ENCODE measurements at places on chromosomes 16 and 17.

DNA sequence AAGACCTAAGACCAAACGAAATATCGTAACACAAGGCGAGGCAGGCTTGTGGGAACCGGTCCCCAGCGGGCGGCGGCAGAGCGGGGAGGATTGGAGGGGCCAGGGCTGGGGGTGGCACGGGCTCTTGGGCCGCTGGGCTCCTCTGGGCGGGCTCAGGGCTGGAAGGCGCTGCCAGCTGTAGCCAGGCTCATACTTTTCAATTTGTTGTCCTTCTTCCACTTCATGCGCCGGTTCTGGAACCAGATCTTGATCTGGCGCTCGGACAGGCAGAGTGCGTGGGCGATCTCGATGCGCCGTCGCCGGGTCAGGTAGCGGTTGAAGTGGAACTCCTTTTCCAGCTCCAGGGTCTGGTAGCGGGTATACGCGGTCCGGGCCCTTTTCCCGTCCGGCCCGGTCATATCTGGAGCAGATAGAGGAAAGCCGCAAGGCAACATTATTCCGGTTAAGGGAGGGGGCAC is 1.5 kb downstream of the HOXB5 start:
- DNase-seq: no peak

DNA sequence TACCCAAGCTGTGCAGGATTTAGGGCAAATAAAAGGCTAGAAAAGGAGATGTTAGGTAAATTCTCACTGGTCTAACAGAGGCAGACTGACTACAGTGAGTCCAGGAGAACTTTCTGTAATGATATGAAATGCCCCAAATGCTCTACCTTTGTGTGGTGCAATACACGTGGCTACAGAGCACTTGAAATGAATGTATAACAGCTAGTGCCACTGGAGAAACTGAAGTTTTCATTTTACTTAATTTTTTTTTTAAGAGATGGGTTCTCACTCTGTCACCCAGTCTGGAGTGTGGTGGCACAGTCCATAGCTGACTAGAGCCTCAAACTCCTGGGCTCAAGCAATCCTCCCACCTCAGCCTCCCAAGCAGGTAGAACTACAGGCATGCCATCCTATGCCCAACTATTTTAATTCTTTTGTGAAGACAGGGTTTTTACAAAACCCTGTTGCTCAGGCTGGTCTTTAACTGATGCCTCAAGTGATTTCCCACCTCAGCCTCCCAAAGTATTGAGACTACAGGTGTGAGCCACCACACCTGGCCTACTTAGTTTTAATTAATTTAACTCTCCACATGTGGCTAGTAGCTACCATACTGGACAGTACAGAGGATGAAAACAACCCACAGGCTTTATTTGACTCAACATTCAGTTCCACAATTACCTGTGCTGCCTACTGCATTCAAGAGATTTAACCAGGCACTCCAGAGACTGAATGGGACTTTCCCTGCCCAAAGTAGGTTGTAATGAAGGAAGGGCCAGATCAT is 84.8 kb upstream of the PLEKHM1 start:
- no peak for DNase-seq

DNA sequence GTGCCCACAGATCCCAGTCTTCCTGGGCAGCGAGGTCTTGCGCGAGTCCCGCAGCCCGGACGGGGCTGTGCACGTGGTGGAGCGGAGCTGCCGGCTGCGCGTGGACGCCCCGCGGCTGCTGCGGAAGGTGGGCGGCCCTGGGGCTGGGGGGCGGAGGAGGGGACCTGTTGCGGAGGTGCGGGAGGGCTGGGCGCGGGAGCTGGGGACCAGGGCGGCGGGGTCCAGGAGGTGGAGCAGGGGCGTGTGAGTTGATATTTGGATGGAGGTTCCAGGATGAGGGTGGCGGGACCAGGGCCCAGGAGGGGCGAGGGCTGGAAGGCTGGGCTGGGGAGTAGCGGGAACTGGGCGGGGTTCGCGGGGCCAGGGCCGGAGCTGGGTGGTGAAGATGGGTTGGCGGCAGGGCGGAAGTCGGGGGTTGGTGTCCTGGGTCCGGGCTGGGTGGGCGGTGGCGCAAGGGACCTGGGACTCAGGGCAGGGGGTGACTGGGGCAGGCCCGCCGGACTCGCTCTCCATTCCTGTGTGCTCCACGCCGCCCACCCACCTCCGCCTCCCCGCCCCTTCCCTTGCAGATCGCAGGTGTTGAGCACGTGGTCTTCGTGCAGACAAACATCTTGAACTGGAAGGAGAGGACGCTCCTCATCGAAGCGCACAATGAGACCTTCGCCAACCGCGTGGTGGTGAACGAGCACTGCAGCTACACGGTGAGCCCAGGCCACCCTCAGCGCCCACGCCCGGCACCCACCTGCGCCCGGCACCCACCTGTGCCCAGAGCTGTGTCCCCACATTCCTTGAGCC is 29.6 kb downstream of the SEC14L5 start:
- DNase-seq: no peak

GRCh38 chr17:57246257-57246656 is 10.1 kb upstream of the MSI2 start:
- no peak for DNase-seq

- no peak for DNase-seq
Observed at GRCh38 chr16:89366561-89367537, 123.5 kb downstream of the ANKRD11 start.

- DNase-seq: no peak
Observed at GRCh38 chr17:4177806-4178205, 34.8 kb downstream of the CYB5D2 start.

- no peak for DNase-seq
Observed at GRCh38 chr17:31579265-31579664, 187.8 kb downstream of the RAB11FIP4 start.

DNA sequence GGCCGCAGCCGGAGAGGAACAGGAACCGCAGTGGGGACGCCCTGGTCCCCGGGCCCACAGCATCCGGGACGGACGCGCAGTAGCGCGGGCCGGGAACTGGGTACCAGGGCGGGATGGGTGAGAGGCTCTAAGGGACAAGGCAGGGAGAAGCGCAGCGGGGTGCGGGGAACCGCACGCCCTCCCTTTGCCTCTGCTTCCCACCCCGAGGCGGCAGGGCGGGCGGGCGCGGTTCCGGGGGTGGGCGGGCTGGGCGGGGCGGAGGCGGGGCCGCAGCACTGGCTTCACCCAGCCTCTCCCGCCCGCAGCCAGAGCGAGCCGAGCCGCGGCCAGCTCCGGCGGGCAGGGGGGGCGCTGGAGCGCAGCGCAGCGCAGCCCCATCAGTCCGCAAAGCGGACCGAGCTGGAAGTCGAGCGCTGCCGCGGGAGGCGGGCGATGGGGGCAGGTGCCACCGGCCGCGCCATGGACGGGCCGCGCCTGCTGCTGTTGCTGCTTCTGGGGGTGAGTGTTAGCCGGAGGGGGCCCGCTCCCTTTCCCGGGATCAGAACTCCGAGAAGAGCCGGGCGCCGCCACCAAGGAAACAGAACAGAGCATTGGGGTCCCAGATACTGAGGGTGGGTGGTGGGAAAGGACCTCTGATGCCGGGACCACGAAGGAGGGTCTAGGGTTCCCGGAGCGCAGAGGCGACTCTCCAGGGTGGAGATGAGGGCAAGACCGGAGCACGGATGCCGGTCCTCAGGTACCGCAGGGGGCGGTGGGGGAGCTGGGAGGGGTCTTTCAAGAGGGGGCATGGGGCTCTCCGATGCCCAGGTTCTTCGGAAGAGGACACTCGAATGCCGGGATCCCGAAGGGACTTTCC is at the start of gene NGFR:
TSS of gene NGFR (plus strand) at position 308 of the 856 bp plus-strand sequence. CDS start at position 433, 125 bp downstream.
- DNase-seq: no peak

DNA sequence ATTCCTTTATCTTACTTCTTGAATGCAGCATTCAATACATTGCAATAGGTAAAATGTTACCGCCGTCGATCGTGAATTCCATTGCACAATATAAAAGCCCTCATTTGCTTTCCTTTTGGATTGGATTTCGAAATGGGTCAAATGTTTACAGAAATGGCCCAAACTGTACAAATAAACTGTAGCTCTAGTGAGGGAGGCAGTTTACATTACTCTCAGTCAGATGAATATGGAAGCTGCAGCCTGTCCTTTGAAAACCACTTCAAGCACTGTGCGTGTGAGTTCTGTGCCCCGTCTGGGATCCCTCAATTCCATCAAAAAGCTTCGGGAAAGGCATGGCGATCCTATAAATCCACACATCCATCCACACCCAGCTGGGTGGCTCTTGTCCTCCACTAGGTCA is 258.6 kb upstream of the FOXF1 start:
- no peak for DNase-seq

- no peak for DNase-seq
Observed at GRCh38 chr17:59347975-59348391, 16.5 kb downstream of the YPEL2 start.

GRCh38 chr16:71255721-71256120 is 25.2 kb upstream of the HYDIN start:
- DNase-seq: no peak

- DNase-seq: no peak
Observed at GRCh38 chr16:11360641-11361373, 15.5 kb downstream of the RMI2 start.

GRCh38 chr17:19502517-19502916 is 31.1 kb upstream of the SLC47A1 start:
- no peak for DNase-seq

DNA sequence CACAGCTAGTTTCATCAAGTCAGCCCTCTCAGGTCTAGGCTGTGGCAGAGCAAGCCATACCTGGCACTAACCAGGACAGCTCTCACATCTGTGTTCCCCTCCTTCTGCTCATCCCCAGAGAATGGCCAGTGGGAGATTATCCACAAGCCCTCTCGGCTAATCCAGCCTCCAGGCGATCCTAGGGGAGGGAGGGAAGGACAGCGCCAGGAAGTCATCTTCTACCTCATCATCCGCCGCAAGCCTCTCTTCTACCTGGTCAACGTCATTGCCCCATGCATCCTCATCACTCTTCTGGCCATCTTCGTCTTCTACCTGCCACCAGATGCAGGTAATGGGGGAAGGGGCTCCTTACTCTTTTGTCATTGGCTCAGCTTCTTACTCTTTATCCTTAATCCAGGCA is 3.6 kb downstream of the CHRNB1 start:
- no peak for DNase-seq

DNA sequence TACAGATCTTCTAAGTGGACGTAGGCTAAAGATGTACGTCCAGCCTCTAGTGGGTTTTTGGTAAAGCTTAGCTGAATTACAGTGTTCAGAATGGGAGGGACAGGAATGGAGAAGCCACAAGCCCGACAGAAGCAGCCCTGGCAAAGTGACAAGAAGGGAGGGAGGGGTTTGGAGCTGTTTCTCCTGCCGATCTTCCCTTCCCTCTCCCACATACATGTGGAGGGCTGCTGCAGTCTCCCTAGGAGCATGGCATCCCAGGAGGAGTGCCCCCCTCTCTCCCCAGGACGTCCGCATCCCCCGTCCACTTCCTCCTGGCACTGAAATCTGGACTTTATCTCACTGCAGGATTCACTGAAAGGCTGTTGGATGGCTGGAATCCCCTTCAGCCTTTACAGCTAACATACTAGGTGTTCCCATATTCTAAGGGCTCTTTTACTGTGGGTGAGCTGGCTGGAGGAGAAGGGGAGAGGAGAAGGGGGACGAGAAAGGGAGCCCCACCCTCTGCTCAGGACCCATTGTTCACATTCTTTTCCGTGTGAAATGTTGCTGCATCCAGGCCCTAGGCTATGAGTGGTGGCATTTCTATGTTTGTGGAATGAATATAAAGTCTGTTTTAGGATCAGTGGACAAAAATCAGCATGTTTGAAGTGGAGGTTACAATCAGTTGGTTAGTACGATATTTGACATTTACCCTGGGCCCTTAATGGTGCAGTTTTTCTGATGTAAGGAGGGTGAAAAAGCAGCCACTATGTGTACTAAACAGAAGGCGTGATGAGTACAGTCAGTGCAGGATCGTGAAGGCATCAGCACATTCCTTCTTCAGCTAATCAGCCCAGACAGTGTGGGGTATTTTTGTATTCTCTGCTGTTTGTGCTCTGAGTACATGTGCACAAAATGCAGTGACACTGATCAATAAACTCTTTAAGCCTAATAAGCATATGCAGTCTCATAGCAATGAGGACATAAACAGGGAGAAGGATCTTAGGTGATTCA is 94.6 kb downstream of the SPECC1 start:
- DNase-seq: no peak

DNA sequence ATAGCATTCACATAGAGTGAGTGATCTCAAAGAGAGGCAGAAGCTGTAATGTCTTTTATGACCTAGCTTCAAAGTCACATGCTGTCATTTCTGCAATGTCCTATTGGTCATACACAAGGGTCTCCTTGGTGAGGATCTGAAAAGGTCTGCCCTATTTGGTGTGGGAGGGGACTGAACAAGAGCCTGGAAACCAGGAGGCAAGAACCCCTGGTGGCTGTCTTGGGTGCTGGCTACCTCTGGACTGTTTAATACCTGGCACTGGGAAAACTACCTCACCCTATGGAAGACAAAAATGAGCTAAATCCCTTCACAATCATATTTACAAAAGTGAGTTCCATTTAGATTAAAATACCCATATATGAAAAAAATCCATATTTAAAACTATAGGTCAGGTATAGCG is 9.0 kb downstream of the KCTD13 start:
- DNase-seq: no peak

- DNase-seq: no peak
Observed at GRCh38 chr17:59353106-59353854, 21.8 kb downstream of the YPEL2 start.

GRCh38 chr16:9072806-9073341 is 18.6 kb upstream of the HAPSTR1 start:
- DNase-seq: no peak

DNA sequence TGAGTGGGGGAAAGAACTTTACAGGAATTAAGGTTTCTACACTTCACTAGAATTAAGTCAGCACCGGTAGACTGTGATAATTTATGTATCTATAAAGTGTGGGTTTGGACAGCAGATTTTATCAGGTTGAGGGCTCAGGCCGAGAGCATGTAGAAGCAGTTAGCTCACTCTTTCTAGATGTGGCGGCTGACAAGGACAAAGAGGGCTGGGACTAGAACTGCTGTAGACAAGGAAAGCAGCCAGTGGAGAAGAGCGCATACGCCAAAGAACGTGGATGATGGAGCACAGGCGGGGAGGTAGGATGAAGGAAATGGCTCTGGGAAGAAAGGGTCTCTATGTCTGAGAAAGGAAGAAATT is 504 bp upstream of the GOSR1 start:
- DNase-seq: no peak

DNA sequence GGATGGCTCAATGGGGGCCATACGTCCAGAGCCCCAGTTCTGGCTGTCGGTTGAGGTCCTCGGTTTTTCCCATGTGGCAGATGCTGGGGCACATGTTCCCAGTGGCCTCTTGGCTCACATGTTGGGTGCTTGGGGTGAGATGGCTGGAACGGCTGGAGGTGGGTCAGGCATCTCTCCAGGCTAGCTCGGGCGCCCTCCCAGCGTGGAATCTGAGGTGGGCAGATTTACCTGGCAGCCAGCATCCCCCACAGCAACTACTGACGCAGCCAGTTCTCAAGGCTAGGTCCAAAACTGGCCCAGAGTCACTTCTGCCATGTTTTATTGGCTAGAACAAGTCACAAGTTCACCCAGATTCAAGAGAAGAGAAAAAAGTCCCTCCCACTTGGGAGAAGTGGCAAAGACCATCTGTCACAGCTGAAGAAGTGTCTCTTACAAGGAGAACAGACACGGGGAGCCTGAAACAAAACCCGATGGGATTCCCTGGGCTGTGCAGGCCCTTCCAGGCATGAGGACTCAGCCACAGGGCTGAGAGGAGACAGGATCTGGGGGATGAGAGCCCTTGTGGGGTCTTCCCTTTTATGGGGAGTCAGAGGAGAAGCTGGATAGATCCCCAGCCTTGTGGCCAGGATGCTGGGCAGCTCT is 15.2 kb downstream of the ACE start:
- no peak for DNase-seq

GRCh38 chr17:35057332-35057915 is 6.1 kb downstream of the RFFL start:
- no peak for DNase-seq
